Upper lobe of right lung (tissue), 1 donor: ENCODE measurements at places on chromosomes 12 and 14.
A peak's percentile ranks its signal among the peaks of the same experiment; 100 is the strongest.

DNA sequence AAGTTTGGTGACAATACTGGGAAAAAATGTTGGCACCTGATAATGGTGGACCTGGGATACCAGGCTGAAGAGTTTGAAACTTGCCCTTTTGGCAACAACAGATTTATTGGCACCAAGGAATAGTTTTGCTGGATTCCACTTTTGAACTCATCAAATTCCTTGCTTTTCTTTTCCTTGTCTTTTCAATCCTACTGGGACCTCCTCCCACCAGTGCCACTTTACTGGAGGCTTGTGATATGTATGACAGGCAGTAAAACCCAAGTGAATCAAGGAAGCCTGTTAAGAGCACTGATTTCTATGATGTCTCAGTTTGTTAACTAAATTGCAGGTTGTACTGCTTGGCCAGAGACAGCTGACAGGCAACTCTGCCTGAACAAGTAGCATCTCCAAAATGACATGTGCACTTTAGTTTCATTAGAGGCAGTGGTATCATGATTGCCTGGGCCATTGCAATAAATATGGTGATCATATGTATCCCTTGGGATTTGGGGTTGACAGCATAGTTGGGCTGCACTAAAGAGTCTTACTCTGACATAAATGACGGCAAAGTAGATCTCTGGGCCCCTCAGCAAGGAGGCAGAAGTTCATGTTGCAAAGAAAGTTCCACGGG is 565.4 kb downstream of the DIO2 start:
- no peak for DNase-seq

- DNase-seq: no peak
These were observed 301.4 kb upstream of the NOS1 start for GRCh38 chr12:117662620-117663395.

DNA sequence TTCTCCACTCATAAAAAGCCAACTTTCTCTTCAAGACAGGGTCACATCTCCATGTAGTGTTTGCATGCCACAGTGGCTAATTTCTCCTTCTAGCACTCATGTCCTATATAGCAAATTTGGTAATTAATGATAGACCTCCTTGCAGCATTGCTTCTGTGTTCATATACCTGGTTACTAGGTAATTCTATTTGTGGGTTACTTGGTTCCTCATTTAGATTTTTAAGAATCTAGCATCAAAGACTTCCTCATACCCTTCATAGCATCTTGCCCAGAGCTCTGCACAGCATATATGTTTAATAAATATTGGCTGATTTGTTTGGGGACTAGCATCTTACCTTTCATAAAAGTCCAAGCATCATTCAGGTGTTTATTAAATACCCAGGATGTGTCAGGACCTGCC is 152.1 kb downstream of the DUSP6 start:
- DNase-seq: no peak

DNA sequence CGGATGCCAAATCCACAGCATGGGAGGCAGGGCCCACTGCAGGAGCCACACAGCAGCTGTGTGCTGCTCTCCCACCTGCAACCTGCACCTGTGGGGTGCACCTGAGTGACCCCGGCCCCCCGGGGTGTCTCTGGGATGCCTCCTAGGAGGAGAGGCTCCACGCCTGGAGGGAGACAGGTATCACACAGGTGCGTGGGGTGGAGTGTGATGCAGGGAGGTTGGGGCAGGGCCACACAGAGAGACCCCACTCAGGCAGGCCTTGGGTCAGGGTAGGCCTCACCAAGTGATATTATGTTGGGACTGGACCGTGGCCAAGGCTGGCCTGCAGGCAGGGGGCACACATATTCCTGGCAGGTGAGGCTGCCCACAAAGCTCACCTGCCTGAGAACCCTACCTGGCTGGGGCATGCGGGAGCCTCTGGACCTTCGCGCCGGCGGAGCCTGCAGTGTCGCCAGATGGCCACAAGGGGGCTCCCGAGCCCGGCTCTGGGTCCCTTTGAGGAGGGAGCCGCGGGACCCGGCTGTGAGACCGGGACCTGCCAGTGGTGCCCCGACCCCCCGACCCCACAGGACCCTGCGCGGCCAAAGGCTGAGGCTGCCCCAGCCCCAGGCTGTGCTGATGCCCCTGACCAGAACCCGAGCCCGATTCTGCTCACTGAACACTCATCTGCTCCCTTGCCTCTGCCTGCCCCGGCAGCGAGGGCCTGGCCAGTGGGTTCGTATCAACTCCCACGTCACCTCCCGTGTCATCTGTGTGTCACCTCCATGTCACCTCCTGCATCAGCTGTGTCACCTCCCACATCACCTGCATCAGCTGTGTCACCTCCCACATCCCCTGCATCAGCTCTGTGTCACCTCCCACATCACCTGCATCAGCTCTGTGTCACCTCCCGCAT is 11.4 kb downstream of the TMEM121 start:
- DNase-seq: peak; percentile 82
